Right kidney (tissue), 9 donors: ENCODE measurements at places on chromosomes 11 and 22.

DNA sequence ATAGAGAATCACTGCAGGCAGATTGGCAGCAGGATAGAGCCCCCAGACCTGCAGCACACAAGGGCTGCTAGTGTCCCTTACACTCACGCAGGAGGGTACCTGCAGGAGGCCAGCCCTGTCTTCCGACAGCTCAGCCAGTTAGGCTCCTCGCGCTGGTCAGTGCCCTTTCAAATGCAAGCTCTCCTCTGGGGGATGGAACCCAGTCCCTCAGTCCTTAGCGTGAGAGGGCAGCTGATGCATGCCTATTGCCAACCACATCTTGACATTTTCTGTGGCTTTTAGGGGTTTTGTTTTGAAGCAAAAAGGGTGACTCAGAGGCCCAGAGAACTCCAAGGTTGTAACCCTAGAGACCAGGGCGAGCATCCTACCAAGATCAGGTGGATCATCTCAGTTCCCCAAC, 40.0 kb downstream of the WNT11 start:
- no peak for DNase-seq

DNA sequence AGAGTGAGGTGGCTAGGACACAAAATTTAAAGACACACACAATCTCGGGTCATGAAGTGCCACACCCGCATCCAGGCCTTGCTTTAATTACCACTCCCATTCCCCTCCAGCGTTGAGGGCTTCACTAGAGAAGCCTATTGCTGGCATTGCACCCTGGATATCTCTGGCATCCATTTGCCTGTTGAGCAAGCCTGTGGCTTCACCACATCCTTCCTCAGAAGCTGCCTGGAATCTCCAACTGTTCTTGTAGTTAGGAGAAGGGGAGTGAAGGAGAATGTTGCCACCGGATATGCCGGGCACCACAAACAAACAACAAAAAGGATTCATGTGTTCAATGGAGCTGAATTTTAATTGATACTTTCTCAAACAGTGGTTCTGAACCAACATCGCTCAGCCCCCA, 34.4 kb upstream of the RCN1 start:
- no peak for DNase-seq

DNA sequence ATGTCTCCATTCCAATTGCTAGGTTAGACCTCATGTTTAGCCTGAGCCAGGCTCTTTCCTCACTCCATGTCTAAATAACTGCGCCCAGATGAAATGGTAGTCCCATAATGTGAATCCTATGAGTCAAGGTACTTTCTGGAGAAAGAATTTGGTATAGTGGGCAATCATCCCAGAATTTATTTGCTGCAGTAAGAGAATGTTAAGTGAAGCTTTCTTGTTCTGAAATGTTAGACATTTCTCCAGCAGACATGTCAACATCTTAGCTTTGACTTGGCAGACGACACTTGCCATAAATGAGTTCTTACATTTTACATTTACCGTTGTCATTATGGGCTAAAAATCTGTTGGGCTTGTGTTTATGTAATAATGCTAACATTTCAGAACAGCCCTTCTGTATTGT, 165.2 kb downstream of the PGR start:
- no peak for DNase-seq

DNA sequence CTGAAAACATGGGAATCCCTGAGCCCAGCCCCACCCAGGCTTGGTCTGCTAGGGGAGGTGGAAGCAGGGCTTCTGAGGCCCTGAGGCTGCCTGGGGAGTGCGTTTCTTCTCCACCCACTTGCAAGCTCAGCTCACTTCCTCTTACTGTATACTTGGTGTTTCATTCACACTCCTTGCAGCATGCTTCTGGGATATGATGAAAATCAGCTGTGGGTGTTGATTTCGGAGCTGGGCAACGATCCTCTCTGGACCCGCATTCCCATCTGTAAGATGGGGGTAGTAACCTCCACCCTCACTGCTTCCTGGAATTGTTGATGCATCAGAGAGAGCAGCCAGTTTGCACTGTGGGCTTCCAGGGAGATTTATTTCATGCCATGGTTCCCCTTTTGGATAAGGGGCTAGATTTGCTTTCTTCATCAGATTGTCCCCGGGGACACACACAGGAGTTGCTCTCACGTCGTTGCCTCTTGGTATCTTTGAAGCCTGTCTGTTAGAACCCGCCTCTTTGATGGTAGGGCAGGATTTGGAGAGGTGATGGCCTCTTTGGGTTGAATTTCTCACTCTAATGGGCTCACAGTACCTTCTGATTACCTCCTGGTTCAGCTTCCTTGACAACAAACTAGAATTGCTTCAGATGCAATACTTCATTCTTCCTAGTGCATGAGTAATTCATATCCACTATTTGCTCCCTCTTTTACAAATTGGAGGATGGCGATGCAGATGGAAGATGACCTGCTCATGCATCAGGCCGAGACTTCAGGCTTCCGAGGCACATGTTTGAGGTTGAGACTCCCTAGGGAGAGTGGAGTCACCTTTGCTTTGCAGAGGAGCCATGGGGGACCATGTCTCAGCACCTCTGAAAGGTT, 40.4 kb downstream of the BCR start:
- DNase-seq, result no peak

- no peak for DNase-seq
These were observed 17.4 kb downstream of the BMAL1 start for GRCh38 chr11:13294771-13295579.

- DNase-seq, result peak; percentile 89
These were observed 952 bp downstream of the YAP1 start for GRCh38 chr11:102111011-102111786.

GRCh38 chr22:20483771-20484170, 11.8 kb downstream of the KLHL22 start:
- DNase-seq, result no peak

- DNase-seq, result no peak
These were observed 181.5 kb upstream of the ZBED5 start for GRCh38 chr11:11039208-11039965.

GRCh38 chr11:65718964-65719492, 1.6 kb downstream of the RNASEH2C start:
- no peak for DNase-seq

- no peak for DNase-seq
These were observed 31.7 kb upstream of the PICK1 start for GRCh38 chr22:38025514-38025913.

GRCh38 chr22:23035557-23036277, 34.6 kb upstream of the GNAZ start:
- DNase-seq, result no peak

DNA sequence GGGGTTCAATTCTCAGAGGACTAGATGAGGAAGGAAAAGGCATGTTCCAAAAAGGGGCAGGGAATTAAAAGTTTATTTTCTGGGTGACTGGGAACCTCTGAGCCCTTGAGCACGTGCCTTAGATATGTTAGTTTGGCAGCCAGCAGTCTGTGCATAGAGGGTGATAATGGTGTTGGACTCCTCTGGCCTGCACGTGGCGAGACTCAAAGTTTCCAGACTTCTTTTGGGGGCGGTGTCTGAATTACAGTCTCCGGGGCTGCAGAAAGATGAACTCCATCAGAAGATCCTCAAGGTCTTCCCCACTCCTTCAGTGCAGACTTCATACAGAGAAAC, 861 bp upstream of the ZNRF3 start:
- DNase-seq, result no peak

DNA sequence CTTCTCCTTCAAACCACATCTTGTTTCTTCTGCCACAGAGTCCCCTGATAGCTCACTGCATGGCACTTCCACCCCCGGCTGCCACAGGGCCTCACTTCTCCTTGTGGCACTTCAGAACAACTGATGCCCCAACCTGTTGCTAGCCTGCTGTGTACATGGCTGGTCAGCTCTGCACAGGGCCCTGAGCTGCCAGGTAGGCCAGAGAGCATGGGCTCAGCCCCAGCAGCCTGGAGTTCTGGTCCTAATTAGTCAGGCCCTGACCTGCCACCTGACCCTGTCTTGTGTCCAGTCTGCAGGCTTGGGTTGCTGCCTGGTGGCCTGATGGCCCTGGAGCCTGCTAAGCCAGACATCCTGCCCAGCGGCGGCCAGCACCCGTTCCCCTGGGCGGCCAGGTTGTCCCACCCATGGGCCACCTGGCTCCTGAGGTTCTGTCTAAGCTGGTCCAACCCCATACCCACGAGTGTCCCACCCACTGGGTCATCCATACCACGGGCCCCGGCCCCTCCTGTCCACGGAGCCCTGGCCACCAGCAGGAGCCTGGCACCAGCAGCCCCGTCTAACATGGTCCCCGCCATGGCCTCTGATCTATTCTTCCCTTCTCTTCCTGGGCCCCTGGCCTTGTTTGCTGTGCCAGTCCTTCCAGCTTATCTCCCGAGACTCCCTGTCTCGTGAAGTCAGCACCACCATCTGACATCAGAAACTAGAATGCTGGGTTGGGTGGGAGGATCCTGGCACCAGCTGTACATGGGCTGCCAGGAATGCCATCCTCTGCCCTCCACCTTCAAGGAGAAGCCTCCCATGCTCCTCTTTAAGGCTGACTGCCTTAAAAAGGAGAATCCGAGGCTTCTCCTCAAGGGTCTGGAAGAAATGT, 3.1 kb upstream of the CERK start:
- no peak for DNase-seq

GRCh38 chr11:110182886-110183285, 89.7 kb downstream of the ZC3H12C start:
- no peak for DNase-seq

GRCh38 chr11:13183094-13183825, 94.3 kb upstream of the BMAL1 start:
- peak; percentile 11 for DNase-seq

GRCh38 chr22:47200273-47201051, 438.0 kb downstream of the TBC1D22A start:
- no peak for DNase-seq

- no peak for DNase-seq
These were observed 29.9 kb upstream of the ACER3 start for GRCh38 chr11:76830639-76831327.

DNA sequence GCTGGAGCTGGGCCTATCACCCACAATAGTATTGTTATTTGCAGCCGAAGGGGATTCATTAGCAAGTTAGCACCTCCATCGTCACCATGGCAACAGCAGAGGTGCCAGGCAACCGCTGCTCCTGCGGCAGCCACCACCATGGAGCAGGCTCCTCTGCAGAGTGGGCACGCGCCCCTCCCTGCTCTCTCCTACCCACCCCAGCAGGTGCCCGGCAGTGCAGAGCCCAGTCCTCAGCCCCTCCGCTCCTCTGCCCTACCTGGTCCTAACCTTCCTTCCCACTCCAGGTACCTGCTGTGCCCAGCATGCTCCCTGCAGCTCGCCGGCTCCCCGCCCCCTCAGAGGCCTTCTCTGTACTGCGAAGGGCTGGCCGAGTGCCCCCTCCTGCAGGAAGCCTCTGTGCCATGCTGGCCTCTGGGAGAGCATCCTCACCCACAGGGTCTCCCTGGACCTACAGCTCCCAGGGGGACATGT, 3.6 kb downstream of the DUSP8 start:
- DNase-seq, result no peak

DNA sequence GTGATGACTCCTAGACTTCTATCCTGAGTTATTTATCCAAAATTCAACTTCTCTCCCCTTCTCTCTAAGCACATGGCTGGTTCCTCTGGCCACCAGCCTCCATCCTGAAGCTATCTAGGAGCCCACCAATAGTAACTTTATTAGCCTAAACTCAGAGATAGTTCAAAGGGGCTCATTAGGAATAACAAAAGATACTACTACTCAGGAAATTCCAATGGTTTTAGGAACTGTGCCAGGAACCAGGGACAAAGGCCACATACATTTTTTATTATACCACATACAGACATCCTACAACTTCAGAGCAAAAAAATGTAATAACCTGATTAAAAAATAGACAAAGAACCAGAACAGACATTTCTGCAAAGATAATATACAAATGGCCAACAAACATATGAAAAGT, 27.9 kb downstream of the SLC25A17 start:
- DNase-seq, result no peak
